HFF-Myc (cell line): ENCODE measurements at places on chromosomes 5 and 9.
A peak's percentile ranks its signal among the peaks of the same experiment; 100 is the strongest.

- DNase-seq = no peak
Measured at GRCh38 chr9:130989891-130990290, 19.1 kb upstream of the LAMC3 start.

GRCh38 chr5:56413546-56413945, 180.4 kb upstream of the ANKRD55 start:
- DNase-seq = no peak

DNA sequence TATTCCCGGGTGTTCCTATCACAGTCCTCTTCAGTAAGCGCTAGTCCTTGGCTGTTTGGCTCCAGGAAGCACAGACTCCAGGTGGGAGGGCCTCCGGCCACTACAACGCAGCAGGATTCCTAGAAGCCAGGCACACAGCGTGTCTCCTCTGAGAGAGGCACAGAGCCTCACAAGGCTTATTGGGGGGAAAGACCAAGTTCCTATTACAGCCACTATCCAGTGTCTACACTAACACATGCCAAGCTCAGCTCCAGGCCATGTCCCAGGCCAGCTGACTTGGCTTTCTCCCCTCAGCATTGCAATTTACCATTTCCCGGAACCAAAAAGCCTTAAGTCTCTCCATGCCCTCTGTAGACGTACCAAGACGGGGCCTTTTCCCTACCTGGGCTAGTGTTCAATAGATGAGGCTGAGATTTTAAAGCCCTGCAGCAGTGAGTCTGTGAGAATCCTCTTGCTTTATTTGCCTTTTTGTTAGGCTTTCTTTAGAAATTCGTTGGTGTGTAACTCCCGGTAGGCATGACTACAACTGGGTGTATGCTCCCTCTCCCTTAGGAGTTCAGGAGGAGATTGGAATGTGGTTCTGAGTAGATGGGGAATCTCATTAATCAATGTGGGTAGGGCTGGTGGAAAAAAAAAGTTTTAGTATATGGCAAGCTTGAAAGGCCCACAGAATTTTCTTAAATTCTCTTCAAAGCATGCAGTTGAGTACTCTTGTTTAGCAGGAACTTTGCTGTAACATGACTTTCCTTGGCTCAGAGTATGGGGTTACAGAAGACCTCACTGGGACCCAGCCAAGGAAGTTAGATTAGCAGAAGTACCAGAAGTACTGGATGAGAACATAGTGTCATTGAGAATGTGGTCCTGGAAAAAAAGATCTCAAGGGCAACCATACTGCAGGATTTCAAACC, 84.3 kb upstream of the SLC1A3 start:
- no peak for DNase-seq

GRCh38 chr5:137344723-137345322, 154.3 kb downstream of the SPOCK1 start:
- peak; percentile 52 for DNase-seq
